ENCODE measurements at places on chromosomes 2 and 18.

DNA sequence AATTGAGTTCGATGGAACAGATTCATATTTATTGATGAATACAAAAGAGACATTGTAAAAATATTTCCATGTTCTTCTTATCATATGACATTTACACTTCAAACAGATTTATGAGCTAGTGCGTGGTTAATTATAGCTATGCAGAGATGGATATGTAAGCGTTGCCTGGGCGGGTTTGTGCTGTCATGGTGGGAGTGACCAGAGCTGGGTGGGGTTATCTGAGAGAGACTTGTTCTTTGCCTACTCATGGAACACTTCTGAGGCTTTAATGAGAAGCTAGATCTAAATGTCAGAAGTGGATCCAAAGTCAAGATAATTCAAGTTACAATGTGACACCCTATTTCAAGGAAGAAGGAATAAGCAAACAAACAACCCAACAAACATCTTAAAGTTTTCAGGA is 162.3 kb upstream of the ZEB2 start:
- no peak for DNase-seq

GRCh38 chr2:202129841-202130240 is 56.8 kb downstream of the KIAA2012 start:
- DNase-seq = no peak

GRCh38 chr2:42926434-42927333 is 134.3 kb upstream of the HAAO start:
- DNase-seq = no peak

- no peak for DNase-seq
Measured at GRCh38 chr2:24342110-24342910, 18.0 kb downstream of the ITSN2 start.

- DNase-seq = peak; percentile 23
Measured at GRCh38 chr2:3643371-3644245, 14.4 kb upstream of the ALLC start.

GRCh38 chr2:54387059-54387991 is 68.8 kb upstream of the SPTBN1 start:
- no peak for DNase-seq

DNA sequence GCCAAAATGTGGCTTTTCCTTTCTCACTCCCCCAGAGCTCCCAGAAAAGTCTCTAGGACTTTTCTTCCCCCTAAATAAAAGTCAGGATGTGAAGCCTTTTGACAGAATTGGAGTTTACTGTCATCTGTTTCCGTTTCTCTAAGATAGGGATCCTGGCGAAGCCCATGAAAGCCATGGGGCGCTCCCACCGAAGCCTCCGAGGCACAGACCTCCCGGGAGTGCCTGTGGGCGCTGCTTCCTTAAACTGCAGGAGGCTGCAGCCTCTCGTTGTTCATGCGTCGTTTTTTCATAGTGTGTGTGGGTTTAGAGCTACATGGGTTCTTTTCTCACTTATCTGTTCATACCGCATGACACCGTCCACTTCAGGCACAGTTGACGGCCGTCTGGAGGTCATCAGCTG is 56.8 kb downstream of the ASAP2 start:
- no peak for DNase-seq

- DNase-seq = no peak
Measured at GRCh38 chr2:27854229-27854862, 35.8 kb downstream of the RBKS start.

GRCh38 chr2:40041422-40042382 is 262.6 kb upstream of the THUMPD2 start:
- no peak for DNase-seq

GRCh38 chr2:6750411-6751158 is 115.1 kb downstream of the CMPK2 start:
- no peak for DNase-seq

GRCh38 chr2:32360416-32360815 is 3.6 kb downstream of the BIRC6 start:
- no peak for DNase-seq

- no peak for DNase-seq
Measured at GRCh38 chr2:216345846-216346245, 26.4 kb downstream of the MARCHF4 start.

DNA sequence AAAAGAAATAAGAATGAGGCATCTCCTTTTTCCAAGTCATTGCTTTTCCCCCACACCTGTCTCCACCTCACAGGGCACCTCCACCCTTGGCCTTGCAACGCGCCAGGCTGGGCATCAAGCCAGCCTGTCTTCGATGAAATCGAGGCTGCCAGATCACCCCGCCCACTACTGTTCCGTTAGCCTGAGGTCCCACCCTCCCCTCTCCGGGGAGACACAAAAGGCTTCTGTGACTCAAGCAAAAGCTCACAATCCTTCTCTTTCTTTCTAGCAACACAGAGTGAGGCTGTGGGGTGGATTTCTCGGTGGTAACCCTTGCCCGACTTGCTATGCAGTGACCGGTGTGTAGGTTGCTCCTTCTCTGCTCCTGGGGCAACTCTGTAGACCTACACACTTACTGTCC is 9.9 kb downstream of the TNP1 start:
- no peak for DNase-seq

DNA sequence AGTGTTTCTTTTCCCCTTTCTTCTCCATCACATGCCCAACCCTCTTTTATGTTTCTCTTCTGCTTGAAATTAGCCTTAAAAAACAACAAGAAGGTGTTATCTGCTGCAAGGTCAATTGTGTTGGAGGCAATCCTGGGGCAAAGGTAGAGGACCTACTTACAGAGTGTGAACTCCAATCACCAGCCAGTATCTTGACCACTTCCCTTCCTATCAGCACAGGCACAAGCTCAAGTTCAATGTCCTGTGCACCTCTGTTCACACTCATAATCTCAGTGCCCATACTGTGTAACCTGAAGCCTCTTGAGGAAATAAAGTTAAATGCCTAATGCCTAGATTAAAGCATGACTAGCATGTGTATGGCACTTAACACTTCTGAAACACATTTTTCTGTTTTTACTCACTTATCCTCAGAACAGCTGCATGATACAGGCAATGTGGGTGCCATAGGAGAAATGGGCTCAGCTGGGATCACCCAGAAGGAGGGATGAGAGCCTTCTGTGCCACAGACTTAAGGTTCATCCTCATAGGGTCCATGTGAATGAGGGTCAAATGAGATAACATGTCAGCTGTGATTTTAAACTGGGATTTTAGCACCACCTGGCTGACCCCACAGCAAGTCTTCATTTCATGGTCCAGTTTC is 701.5 kb downstream of the BCL11A start:
- no peak for DNase-seq

DNA sequence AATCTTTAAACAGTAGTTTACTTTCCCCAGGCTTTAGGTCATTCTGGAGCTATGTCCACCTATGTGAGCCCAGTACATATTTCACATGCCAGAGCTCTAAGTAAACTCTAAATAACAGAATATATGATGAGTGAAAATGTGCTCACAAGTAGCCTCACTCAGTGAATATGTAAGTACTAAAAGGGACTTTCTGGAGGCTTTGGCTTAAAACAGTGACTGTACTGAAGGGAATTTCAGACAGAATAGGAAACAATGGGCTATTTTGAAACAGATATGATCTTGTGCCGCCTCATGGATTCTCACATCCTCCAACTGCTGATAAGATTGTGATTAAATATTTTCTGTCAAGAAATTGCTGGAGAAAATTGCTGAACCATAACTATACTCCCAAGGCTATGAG is 747.9 kb downstream of the SOCS6 start:
- no peak for DNase-seq

DNA sequence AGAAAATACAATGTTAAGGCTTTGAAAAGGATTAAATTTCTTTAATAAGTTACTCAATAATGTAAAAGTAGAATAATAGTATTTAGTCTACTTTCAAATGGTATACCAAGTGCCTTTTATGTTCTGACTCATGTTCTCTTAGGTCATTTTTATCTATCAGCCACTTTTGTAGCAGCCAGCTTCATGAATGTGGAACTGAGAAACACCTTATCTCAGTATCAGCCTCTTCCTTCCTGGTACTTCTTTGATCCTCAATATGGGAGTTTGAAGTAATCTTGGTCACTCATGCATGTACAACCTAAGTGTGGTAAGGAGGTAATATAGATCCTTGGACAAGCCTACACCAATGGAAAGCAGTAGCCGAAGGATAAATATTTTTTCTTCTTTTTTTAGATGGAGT is 180.4 kb upstream of the NRXN1 start:
- no peak for DNase-seq

DNA sequence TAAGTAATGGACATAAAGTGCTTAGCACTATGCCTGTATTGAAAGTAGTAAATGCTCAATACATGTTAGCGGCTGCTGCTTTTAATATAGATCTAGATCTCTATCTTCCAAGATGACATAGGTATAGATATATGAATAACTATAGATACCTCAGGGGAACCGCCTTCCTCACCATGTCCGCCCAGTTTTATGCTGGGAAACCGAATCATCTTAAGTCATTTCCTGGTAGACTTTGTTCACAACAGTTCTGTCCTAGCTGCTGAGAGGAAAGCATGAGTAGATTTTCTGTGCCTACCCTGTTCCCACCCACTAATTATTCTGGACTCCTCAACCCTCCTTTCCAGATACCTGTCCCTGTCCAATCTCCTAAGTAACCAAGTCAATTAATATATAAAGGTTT is 21.6 kb upstream of the ITM2C start:
- no peak for DNase-seq

DNA sequence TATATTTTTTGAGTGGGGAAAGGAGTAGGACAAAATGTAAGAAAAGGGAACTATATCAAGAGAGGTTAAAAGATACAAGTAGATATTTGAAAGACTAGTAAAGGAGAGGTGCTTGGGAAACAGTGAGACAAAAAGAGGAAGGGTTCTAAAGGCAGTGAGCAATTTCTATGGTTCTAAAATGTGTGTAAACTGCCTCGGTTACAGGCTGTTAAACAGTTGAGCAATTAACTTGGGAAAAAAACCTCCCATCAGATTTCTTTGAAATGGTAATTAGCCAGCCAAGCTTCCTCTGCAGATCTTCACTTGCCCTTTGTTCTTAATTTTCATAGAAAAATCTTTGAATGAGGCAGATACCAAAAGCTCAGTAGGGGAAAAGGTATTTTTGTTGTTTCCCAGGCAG is 238.7 kb upstream of the KCNH7 start:
- no peak for DNase-seq

GRCh38 chr2:113230531-113230930 is 48.2 kb downstream of the PAX8 start:
- DNase-seq = no peak

DNA sequence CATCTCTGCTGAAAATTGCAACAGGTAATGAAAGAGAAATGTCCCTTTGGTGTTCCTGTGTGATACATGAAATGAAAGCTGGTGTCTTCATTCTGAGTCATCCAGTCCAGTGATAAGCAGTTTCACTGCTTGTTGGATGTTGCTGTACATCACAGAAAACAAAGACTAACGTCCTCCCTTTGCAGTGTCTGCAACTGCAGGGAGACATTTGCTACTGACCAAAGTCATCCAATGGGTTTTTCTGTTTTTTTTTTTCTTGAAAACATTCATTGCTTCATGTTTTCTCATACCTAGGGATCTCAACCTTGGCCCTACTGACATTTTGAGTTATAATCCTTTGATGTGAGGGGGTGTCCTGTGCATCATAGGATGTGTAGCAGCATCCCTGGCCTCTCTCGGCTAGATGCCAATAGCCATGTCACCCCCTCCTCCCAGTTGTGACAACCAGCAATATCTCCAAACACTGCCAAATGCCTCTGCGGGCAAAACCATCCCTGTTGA is 63.6 kb upstream of the FZD5 start:
- DNase-seq = no peak

- DNase-seq = no peak
Measured at GRCh38 chr2:119660343-119660658, 18.7 kb upstream of the TMEM177 start.

DNA sequence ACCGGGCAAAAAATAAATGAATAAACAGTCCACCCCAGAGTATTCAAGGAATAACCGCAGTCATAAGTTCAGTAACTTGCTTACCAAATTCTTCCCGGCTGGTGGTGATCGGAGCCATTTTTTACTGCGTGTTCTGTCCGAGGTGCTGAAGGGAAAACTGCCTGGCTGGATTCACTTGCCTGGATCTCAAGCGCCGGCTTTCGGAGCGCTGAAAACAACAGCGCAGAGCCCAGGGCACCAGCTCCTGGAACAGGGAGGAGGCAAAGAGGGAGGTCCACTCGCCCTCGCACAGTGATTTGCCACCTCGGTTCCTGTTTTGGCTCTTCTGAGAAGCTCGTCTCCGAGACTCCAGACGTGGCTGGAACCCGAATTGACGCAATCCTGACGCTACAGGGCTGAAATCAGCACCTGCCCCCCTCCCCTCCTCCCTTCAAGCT is at the start of gene SYT4:
SYT4 (minus strand) TSS at position 327 of the 437 bp plus-strand sequence; CDS start at position 118, 209 bp downstream.
- peak; percentile 2 for DNase-seq

GRCh38 chr2:133651861-133652260 is 83.6 kb upstream of the NCKAP5 start:
- DNase-seq = no peak

GRCh38 chr2:206784559-206785353 is 19.4 kb downstream of the FASTKD2 start:
- DNase-seq = no peak

DNA sequence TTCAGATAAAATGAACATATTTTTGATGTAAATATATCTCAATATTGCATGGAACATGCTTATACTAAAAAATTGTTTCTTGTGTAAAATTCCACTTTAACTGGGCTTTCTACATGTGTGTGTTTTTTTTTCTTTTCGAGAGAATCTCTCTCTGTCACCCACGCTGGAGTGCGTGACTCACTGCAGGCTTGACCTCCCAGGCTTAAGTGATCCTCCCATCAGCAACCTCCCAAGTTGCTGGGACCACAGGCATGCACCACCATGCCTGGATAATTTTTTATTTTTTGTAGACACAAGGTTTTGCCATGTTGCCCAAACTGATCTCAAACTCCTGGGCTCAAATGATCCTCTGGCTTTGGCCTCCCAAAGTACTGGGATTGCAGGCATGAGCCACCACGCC is 254.6 kb downstream of the LOXHD1 start:
- no peak for DNase-seq

DNA sequence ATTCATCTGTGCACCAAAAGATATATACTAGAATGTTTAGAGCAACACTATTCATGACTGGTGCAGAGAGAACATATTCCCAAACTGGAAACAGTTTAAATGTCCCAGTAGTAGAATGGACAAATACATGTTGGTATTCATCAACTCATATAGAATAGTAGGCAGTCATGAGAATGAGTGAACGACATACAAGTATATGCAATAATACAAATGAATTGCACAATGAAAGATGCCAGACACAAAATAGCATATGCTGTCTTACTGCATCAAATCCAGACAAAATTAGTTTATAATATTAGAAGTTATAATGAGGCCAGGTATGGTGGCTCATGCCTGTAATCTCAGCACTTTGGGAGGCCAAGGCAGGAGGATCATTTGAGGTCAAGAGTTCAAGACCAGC is 8.3 kb upstream of the PRKAG3 start:
- DNase-seq = no peak

- DNase-seq = no peak
Measured at GRCh38 chr2:162277381-162277780, 34.1 kb upstream of the FAP start.

DNA sequence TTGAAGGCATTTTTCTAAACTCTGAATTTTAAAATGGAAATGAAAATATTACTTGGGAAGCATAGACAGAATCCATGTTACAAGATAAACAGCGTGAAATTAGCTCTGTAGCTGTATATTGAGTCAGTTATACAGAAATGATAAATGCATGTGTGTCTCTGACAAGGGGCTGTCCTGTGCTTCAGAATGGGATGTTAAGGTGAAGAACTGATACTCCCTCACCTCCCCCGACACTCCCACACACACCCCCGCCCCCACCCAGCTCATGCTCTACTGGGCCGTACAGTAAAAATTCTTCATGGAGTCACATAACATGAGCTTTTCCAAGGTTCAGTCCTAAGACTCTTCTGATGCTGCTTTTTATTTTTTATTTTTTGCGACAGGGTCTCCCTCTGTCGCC is 869 bp upstream of the THUMPD2 start:
- no peak for DNase-seq

Data from Caco-2 (cell line).